GM23248 (cell line): ENCODE measurements at places on chromosomes 5 and 9. TPM values are rescaled to one million over a fixed set of nuclear protein-coding genes. Genes with fewer than 3 reads are reported as not detected.

- DNase-seq = no peak
These were observed 446.6 kb upstream of the GRIA1 start for GRCh38 chr5:153043886-153044285.

GRCh38 chr5:123117989-123118388, 28.9 kb downstream of the PRDM6 start:
- no peak for DNase-seq

GRCh38 chr9:117379341-117379740, 35.5 kb downstream of the ASTN2 start:
- no peak for DNase-seq

Gene SLF1
- polyA plus RNA-seq = 4.6 and 7.3 TPM in 2 replicates

Gene SPINK7
- polyA plus RNA-seq = not detected in 2 replicates
